DMS 273 treated with DMSO at 0.1 percent for 48 hours (cell line): ENCODE measurements at places on chromosomes 6 and 20.

GRCh38 chr6:101085327-101085726 is 204.2 kb upstream of the ASCC3 start:
- DNase-seq = no peak

DNA sequence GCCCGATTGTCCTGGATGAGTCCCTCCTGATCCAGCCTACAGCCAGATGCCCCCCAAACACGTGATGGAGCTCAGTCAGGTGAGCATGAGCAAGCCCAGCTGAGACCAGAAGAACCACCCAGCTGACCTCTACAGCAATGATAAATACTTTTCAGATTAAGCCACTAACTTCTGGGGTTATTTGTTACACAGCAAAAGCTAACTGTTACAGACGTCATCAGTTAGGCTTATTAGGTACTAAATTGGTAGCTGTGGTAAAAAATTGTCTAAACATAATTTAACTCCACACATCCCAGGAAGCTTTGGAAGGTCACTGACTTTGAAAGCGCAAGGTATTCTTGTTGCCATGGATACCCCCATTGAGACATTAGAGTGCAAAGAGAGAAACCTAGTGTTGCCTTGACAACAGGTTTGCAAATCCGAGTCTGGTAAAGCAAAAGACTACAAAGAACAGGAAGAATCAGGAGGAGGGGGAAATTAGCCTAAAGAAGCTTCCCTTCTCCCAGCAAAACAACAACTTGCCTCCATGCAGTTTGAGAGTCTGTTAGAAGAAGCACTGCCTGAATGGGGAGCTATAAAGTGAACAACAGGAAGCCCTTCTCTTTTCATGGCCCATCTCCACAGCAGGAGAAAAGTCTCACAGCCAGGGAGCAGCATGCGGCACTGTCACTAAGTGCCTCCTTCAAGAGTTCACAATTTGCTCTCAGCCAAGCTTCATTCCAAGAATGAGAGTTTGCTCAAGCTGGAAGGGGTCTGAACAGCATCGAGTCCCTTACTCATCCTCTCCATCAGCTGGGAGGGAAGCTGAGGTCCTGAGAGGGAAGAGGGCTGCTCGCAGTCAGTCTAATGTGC is 41.7 kb upstream of the ZNF831 start:
- DNase-seq = no peak

GRCh38 chr20:52826321-52826720 is 145.8 kb upstream of the TSHZ2 start:
- DNase-seq = no peak

- DNase-seq = no peak
Measured at GRCh38 chr6:28282926-28283325, 1.6 kb downstream of the PGBD1 start.

DNA sequence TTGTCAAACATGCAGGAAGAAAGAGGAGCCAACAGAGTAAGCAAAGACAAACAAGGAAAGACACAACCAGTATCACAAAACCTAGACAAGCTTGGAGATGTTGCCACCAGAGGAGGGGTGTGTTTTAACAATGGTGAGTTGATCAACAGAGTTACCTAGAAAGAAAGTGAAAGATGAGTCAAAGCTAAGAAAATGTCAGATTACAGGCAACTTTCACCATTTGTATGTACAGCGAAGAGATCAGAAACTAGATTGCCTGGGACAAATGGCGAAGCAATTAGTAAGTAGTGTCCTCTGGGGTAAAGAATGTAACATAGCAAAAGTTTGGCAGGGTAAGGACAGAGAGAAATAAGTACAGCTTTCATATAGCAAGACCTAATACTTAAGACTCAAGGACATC is 51.6 kb upstream of the POU3F2 start:
- no peak for DNase-seq

GRCh38 chr6:111200350-111201243 is 113.3 kb downstream of the SLC16A10 start:
- no peak for DNase-seq
